Cardiac muscle cell (in vitro differentiated cells and primary cell): ENCODE measurements at places on chromosomes 1 and 21. TPM values are rescaled to one million over a fixed set of nuclear protein-coding genes. Genes with fewer than 3 reads are reported as not detected.

DNA sequence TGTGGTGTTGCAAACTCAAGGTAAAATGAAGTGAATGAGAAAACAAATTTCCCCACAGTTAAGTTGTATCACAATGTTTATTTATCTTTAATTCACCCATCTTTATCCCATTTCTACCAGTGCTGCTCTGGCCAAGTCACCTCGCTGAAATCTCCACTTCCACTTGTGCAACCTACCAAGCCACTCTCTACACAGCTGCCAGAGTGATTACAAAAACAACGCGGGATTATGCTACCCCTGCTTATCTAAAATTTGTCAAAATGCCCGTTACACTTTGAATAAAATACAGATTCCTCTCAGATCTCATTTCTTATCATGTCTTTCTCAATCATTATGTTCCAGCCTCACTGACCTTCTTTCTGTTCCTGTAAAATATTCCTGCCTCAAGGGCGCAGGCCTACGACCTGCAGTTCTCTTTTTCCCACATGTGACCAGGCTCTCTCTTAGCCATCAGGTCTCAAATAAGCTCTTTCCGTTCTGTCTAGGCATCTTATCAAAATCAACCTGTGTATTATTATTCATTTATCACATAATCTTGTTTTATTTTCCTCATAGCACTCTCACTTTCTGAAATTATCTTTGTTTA lies 95.6 kb downstream of the NTMT2 start:
- DNase-seq: peak; percentile 48

DNA sequence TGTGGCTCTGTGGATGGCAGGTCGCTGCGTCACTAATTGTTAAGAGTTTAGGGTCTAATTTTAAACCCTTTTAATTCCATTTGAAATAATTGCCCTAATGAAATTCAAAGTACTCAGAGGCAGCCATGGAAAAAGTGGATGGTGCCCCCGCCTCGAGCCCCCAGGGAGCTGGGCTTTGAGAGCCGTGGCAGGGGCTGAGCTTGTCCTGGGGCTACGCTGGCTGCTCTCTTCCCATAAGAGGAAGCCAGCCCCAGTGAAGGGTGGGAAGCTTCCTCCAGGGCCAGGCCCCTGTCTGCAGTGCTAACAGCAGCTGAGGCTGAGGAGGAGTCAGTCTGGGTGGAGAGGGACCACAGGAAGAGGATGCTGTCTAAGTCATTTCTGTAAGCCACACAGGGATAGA lies 315.0 kb upstream of the POU3F1 start:
- DNase-seq: no peak

DNA sequence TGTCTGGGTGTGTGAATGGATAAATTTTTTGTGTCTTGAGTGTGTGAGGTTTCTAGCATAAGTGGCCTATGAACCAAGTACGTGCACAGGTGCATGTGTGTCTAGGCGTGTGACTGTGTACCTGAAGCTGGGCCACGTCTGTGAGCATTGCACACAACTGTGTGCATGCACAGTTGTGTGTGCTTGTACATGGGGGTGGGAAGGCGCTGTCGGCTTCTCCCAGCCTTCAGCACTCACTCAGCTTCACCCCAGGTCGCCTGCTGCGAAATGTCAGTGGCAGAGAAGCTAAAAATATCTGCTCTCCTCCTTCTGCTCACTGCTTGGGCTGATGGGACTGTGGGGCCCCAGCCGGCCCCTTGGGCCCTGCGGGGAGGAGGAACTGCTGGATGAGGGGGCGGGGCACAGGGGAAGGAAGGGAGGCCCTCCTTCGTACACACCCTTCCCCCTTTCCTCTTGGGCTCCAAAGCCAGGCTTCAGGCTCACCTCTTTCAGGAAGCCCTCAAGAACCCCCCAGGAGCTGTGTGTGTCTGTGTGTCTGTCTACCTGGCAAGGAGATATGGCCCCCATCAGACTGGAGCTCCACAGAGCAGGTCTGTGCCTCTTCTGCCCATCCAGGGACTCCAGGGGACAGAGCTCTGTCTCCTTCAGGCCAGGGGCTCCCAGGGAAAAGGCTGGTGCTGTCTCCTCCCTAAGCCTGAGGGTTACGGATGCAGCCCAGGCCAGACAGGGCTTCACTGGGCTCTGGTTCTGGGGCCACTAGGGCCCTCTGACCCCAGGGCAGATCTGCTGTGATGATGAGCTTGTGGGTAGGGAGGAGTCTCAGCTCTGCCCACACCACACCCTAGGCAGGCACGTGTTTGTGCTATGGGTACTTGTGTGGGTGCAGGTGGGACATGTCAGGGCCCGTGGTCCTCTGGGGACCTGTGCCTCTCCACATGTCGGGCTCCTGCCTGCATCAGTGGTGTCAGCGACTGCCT lies 35.6 kb upstream of the WASF2 start:
- DNase-seq: peak; percentile 75

- no peak for DNase-seq
Measured at GRCh38 chr1:157469752-157470675, 82.3 kb downstream of the FCRL5 start.

- no peak for DNase-seq
Measured at GRCh38 chr21:45562965-45563364, 20.7 kb upstream of the SLC19A1 start.

The SPRR3 gene
- total RNA-seq: not detected in 2 replicates
